Fibroblast of skin of right quadriceps (primary cell): ENCODE measurements at places on chromosomes 1 and 21.
A peak's percentile ranks its signal among the peaks of the same experiment; 100 is the strongest.

- no peak for DNase-seq
Observed at GRCh38 chr21:45877821-45878469, 103.6 kb upstream of the COL6A1 start.

DNA sequence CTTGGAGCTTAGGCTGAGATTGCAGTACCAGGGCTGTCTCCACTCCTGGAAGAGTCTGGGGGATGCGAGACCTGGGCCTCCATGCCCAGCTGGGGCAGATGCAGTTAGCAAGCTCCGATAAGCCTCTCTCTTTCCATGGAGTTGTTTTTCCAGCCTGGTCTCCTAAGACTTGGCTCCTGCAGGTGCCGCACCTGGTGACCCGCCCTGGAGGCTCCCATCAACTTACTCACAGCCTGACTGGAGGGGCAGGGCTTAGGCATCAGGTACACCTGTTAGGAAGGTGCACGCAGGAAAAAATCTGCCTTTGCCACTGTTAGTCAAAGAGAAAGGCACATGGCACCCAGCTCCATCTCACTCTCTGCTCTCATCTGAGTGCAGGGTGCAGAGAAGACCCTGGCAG is 198.1 kb upstream of the TMEM51 start:
- DNase-seq, result no peak

GRCh38 chr1:178539291-178539690 is 26.4 kb downstream of the TEX35 start:
- DNase-seq, result no peak

GRCh38 chr1:119866451-119866850 is 29.9 kb downstream of the ADAM30 start:
- no peak for DNase-seq

- no peak for DNase-seq
Observed at GRCh38 chr1:112557385-112557784, 48.6 kb downstream of the WNT2B start.

DNA sequence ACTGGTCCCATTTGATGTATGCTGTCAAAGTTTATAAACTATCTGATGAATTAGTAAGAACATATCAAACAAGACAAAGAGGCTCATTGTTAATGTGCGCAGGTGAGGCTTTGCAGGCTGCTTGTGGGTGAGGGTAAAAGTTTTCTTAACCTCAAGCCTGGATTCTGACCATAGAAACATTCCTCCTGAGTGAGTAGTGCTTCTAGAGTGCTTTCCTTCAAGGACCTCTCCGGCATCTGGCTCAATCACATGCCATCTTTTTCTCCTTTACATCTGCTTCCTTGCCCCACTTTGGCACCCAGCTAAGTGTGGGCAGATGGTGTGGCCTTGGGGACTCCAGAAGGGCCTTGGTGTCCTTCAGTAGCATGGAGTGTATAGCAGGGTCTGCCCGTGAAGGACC is 104.0 kb downstream of the ROR1 start:
- DNase-seq, result peak; percentile 35

DNA sequence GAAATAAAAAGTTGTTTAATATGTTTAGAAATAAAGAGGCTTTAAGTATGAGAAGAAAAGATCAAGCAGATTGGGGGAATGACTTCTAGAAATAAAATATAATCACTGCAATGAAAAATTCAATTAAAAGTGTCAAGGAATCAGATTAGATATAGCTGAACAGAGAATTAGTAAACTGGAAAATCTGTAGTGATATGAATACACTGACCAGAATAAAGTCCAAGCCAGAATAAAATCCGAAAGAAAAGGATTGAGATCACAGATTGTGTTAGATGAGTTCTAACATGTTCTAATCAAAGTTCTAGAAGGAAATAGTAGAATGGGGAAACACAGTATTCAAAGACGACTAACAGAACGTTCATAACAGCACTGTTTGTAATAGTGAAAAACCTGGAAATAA is 73.1 kb upstream of the C1orf105 start:
- no peak for DNase-seq

DNA sequence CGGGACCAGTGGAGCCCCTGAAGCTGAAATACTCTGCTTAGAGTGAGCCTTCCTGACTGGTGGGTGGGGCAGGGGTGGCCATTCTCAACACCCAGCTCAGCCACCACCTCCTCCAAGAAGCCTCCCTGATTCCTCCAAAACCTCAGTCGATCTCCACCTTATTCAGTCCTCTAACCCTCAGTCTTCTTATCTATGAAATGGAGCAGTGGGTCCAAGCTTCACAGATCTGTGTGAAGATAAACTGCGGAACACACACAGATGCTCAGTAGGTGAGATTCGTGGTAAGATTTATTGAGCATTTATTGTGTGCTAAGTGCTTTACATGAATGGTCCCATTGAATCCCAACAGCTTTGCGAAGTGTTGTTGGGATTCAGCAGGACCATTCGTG is 93.1 kb upstream of the RUNX3 start:
- DNase-seq, result no peak

GRCh38 chr1:206496131-206496793 is 11.1 kb upstream of the RASSF5 start:
- no peak for DNase-seq

GRCh38 chr1:50983219-50983802 is 13.3 kb downstream of the CDKN2C start:
- DNase-seq, result no peak

GRCh38 chr1:102615896-102616295 is 492.4 kb downstream of the COL11A1 start:
- no peak for DNase-seq

GRCh38 chr1:70910013-70910412 is 137.6 kb downstream of the PTGER3 start:
- DNase-seq, result no peak

DNA sequence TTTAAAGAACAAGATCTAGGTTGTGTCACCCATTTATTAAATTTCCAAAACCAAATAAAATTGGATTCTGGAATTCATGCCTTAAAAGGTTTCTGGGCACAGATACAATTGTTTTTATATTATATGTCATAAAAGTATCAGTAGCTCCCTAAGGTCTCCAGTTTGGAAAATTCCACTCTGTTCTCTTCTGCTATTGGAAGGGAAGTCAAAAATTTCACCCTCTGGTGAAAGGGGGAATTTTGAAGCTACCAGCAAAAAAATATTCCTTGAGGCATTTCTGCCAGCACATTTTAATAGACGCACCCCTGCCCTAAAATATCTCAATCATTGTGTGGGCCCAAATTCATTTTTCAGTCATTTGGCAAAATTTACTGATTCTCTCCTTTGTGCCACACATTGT is 285.7 kb upstream of the SGIP1 start:
- DNase-seq, result no peak

- no peak for DNase-seq
Observed at GRCh38 chr1:215458104-215458503, 109.0 kb upstream of the KCTD3 start.

DNA sequence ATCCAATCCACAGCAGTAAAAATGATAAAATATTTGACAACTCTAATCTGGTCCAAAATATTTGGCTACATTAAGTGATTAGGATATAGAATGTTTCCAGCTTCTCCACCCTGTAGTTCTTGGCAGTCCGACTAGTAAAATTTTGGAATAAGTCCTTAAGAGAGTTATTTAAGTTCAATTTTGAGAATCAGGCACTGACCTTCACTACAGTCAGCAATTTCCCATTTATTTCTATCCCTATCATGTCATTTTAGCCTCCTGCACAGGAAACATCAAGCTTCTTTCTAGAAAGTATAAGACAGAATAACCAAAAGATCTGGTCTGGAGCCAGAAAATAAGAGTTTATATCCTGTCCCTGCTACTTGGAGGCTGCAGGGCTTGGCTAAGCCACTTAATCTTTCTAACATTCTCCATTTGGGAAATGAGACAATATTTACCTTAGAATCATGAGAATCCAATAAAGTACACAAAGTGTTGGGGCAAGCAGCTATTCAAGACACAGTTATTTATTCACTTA is 162.2 kb downstream of the DPYD start:
- peak; percentile 69 for DNase-seq

DNA sequence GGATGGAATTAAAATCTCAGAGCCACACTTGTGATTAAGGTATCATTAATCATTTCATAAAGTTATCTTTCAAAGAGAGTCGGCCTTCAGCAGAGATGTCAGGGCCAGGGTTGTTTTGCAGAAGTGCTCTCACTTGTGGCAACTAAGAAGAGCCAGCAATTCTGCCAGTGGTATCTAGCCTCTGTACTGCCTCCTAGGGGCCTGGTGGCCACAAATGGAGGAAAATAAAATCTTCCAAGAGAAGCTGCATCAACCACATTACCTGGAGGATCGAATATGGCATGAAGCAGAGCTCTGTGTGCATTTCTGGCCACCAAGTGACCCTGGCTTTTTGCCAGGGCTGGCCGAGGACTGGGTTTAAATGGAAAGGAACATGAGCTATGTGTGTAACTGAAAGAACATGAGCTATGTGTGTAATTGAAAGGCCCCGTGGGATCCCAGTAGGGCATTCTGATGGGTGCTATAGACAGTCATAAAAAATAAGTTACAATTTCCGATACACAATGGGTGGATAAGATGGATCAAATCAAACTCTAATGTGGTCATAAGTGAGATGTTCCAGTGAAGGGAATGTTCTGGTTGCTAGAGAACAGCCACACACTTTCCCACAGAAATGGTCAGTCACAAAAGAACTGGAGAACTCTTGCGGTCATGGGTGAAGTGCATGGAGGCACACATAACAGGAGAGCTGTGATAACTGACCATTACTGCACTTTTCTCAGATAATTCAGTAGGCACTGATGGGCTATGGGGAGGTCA is 335.8 kb downstream of the CAMTA1 start:
- no peak for DNase-seq

GRCh38 chr1:235270625-235271024 is 57.4 kb downstream of the ARID4B start:
- peak; percentile 10 for DNase-seq

GRCh38 chr1:66732407-66733166 is 19.7 kb upstream of the DYNLT5 start:
- DNase-seq, result peak; percentile 44

DNA sequence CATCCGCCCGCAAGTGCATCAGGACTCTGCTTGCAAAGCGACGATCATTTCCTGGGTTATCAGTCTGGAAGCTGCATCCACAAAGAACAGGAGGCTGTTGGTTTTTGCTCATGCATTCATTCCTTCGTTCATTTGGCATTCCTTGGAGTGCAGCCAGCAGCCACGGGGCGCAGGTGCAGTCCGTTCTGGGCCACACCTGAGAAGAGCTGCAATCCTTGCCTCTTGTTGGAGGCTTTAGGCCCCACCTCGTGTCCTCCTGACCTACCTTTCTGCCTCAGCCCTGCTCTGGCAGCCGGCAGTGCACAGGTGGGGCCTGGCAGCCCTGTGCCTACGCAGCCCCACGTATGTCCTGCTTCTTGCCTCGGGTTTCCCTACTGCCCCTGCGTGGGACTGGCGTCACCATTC is 19.6 kb upstream of the C2CD2 start:
- DNase-seq, result no peak

GRCh38 chr1:202189001-202189790 is 4.4 kb upstream of the LGR6 start:
- peak; percentile 46 for DNase-seq

- no peak for DNase-seq
Observed at GRCh38 chr1:193451001-193451400, 264.6 kb upstream of the B3GALT2 start.

DNA sequence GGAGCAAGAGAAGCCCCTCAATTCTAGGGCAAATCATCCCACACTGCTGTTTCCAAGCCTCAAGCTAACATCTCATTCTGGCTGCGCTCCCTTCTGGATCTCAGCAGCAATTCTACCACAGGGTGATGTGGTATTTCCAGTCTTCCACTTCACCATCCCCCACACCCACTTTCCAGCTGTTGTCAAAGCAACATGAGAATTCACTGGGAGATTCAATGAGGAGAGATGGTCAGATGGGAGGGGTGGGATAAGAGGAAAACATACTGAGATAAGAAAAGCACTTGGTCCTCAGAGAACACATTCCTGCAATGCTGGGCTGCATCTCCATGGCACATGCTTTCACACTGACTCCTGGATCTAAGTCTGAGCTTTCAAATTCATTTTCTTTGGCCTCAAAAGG is 47.3 kb upstream of the LRRC52 start:
- peak; percentile 11 for DNase-seq

DNA sequence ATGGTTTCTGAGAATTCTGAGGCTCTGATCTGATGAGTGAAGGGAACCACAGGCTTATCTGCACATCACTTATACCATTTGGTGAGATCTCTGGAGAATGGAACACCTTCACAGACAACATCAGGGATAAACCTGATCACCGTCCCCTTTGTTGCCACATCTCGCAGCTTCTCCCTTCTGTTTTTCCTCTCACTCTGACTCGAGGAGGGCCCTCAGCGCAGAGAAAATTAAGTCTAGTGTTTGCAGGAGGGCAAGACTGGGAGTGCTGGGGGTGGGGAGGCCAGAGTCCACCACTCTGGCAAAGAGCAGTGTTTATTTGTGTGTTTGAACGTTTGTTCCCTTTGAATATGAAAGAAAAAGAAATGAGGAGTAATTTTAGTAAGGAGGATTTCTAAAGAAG is 29.0 kb upstream of the BATF3 start:
- DNase-seq, result no peak

DNA sequence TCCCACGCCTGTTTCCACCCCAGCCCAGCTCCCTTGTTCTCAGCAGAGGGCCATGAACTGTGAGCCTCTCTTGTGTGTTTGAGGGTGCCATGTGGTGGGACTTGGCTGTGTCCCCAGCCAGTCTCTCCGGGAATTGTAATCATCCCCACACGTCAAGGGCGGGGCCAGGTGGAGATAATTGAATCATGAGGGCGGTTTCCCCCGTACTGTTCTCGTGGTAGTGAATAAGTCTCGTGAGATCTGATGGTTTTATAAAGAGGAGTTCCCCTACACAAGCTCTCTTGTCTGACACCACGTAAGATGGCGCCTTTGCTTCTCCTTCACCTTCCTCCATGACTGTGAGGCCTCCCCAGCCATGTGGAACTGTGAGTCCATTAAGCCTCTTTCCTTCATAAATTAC is 57.2 kb upstream of the COL6A2 start:
- DNase-seq, result no peak
